ENCODE measurements at places on chromosomes 3 and 15. TPM values are rescaled to one million over a fixed set of nuclear protein-coding genes. Genes with fewer than 3 reads are reported as not detected.

SEMA3F gene
- total RNA-seq: not detected

MINAR1 gene
- total RNA-seq: 0.71 TPM

- no peaks in the 10 kb centered on the region for H3K4me1 ChIP-seq
- no peak overlapping the region for H3K27ac ChIP-seq
- no peak overlapping the region for H3K4me3 ChIP-seq
- no peaks in the 10 kb centered on the region for H3K27me3 ChIP-seq
Measured at GRCh38 chr3:22297436-22297835, 546.4 kb upstream of the ZNF385D start.

GRCh38 chr3:25907081-25907480, 117.2 kb downstream of the OXSM start:
- no peaks in the 10 kb centered on the region for H3K36me3 ChIP-seq
- H3K4me1 ChIP-seq: peaks cover 12% of the 10 kb centered on the region
- no peak overlapping the region for H3K4me3 ChIP-seq
- peaks cover 16% of the 10 kb centered on the region for H3K27me3 ChIP-seq

CPN2 gene
- not detected for total RNA-seq

DNA sequence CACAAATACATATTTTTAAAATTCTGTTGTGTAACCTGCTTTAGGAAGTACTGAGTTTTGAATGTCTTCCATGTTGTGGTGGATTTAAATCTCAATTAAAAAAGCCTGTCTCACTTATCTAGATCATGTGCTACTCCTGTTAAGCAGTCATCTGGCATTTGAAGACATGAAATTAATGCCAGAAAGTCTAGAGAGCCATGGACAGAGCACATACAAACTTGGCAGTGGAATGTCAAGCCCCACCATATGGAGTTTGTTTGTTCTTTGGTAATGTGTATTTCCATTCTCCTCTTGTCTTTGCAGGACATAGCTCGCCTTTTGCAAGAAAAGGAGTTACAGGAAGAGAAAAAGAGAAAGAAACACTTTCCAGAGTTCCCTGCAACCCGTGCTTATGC, 39.3 kb upstream of the UTS2B start:
- H3K27me3 ChIP-seq: no peaks in the 10 kb centered on the region
- no peak for DNase-seq
- H3K4me3 ChIP-seq: no peak overlapping the region
- H3K4me1 ChIP-seq: peaks cover 2% of the 10 kb centered on the region
- no peak overlapping the region for H3K27ac ChIP-seq

GRCh38 chr3:66497288-66497984, 3.4 kb downstream of the LRIG1 start:
- peaks cover 13% of the 10 kb centered on the region for H3K27me3 ChIP-seq
- H3K27ac ChIP-seq: peak overlapping the region; percentile 5
- no peak for DNase-seq
- H3K4me1 ChIP-seq: peaks cover 79% of the 10 kb centered on the region

GP5 gene
- 1.3 TPM for total RNA-seq

DNA sequence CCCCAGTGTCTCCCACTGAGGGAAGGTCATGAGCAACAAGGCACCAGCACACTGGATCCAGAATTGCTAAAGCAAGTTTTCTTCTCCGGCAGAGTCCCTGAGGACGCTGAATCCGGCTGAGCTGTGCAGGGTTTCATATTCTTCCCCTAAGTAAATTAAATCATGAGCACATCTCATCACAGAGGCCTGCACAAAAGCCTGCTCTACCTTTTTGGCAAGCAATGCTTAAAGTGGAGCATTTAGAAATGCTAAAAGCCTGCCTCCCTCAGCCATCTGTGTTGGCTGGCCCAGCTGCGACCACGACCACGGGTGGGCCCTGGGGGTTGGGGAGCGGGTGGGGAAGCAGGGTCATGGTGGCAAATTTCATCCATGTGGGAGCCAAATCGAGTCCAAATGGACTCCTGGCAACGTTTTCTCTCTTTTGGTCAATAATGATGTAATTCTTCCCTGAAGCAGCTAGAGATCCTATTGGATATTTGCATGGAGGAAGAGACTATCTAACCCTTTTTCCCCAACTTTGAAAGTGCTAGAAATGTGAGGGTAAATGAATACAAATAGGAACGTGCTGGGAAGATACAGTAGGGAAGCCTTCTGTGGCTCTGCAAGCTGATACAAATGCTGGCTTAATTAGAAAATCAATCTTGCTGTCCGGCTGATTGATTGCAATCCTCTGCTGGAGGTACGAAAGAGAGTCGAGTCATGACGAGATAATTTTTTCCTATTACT, 532.8 kb upstream of the TBL1XR1 start:
- DNase-seq: no peak
- H3K4me1 ChIP-seq: peaks cover 2% of the 10 kb centered on the region
- H3K27me3 ChIP-seq: no peaks in the 10 kb centered on the region
- no peak overlapping the region for H3K27ac ChIP-seq
- H3K4me3 ChIP-seq: no peak overlapping the region

DNA sequence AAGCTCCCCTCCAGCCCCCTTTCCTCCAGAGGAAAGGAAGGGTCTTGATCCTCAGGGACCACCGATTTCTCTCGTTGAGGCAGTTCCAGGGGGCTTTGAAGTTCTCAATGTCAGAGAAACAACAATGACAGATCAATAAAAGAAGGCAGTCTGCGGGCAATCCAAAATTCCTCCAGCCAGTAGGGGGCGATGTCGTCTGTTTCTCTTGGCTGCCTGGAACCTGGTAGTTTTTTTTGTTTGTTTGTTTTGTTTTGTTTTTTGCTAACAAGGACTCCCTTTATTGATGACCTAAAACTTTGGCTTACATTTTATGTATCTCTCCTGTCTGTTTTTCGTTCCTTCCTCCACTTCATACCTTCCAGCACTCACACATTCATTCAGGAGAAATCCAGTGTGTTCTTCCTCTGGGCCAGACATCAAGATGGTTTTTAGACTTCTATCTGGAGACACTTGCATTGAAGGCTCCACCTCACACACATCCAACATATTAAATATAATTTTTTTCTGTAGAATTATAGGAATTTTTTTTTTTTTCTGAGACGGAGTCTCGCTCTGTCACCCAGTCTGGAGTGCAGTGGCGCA, 276.6 kb downstream of the RPLP1 start:
- H3K4me3 ChIP-seq: no peak overlapping the region
- H3K27ac ChIP-seq: no peak overlapping the region
- peak; percentile 81 for DNase-seq
- H3K27me3 ChIP-seq: peaks cover 9% of the 10 kb centered on the region
- peaks cover 79% of the 10 kb centered on the region for H3K4me1 ChIP-seq

GRCh38 chr3:27960133-27960532, 238.0 kb upstream of the EOMES start:
- no peak overlapping the region for H3K27ac ChIP-seq
- H3K27me3 ChIP-seq: no peaks in the 10 kb centered on the region
- H3K36me3 ChIP-seq: no peaks in the 10 kb centered on the region
- no peak overlapping the region for H3K4me3 ChIP-seq

DNA sequence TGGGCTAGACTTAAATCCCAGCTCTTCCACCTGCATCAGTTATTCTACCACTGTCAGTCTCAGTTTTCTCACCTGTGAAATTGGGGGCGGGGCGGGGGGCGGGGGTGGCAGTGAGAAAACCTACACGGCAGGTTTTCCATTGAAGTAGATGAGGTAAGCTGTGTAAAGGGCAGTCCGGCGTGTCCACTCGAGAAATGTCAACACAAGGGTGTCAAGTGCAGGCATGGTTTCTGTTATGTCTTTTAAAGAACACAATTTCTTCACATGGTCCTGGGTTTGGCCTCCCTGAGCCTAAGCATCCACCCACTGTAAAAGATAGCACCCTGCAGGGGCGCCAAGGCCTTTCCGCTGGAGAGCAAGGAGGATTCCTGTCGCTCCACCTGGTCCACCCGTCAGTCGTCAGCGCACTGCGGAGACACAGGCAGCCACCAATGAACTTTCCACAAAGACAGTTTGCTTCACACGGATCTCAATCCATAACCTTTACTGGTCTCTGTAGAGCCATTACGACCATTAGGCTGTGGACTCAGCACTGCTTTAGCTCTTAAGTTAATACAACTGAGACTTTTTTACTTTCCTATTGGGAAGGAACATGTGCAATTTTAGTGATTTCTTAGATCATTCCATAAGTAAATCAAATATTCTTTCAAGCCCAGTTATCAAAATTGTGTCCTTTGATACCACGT, 99.5 kb upstream of the FOXB1 start:
- H3K27me3 ChIP-seq: peaks cover 20% of the 10 kb centered on the region
- no peaks in the 10 kb centered on the region for H3K36me3 ChIP-seq
- no peak overlapping the region for H3K27ac ChIP-seq
- DNase-seq: no peak
- peaks cover 9% of the 10 kb centered on the region for H3K4me1 ChIP-seq

OIP5 gene
- total RNA-seq: 23.8 TPM

GRCh38 chr3:67614195-67614594, 40.2 kb downstream of the SUCLG2 start:
- H3K27me3 ChIP-seq: no peaks in the 10 kb centered on the region
- peaks cover 79% of the 10 kb centered on the region for H3K36me3 ChIP-seq
- no peak overlapping the region for H3K27ac ChIP-seq
- no peak overlapping the region for H3K4me3 ChIP-seq

DNA sequence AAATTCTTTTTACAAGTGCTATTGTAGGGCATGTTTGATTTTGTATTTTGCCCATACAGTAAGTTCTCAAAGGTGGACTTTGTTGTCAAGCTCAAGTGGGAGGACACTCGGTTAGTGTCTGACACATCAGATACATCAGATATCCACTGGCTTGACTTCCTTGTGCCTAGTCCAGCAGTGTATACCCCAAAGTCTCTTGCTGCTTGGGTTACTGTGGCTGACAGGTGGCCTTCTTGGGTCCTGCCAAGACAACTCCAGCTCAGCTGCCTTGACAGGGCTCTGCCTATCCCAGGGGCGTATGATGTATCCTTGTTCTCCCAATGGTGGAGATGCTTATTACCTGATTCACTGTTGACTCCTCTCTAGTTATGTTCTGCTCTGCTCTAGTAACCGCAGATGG, 214.9 kb downstream of the CBLB start:
- peaks cover 6% of the 10 kb centered on the region for H3K27me3 ChIP-seq
- no peak for DNase-seq
- H3K4me3 ChIP-seq: no peak overlapping the region
- H3K36me3 ChIP-seq: peaks cover 29% of the 10 kb centered on the region
- H3K27ac ChIP-seq: no peak overlapping the region

SKIL gene
- total RNA-seq: 6.7 TPM

ZNF860 gene
- total RNA-seq: not detected

DNA sequence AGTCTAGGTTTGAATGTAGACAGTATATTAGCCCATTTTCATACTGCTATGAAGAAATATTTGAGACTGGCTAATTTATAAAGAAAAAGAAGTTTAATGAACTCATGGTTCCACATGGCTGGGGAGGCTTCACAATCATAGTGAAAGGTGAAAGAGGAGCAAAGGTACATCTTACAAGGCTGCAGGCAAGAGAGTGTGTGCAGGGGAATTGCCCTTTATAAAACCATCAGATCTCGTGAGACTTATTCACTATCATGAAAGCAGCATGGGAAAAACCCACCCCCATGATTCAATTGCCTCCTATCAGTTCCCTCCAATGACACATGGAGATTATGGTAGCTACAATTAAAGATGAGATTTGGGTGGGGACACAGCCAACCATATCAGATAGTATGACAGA, 440.1 kb upstream of the ARHGEF26 start:
- no peaks in the 10 kb centered on the region for H3K27me3 ChIP-seq
- no peak for DNase-seq
- H3K4me1 ChIP-seq: peaks cover 11% of the 10 kb centered on the region
- H3K4me3 ChIP-seq: no peak overlapping the region
- no peaks in the 10 kb centered on the region for H3K36me3 ChIP-seq

DNA sequence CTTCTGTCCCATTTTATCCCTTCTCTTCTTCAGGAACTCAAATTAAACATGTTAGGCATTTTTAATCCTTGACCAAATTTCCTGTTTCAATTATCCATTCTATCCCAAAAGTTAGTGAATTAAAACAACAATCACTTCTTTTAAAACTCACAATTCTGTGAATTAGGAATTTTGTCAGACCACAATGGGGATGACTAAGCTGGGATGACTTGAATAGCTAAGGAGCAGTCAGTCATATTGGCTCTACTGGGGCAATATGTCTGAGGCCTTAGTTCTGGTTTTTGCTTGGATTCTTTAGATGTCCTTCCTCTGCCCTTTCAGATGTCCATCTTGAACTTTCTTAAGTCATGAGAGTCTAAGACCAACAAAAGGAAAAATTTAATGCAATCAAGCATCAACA, 178.2 kb upstream of the TGFBR2 start:
- no peak for DNase-seq
- H3K4me1 ChIP-seq: no peaks in the 10 kb centered on the region
- H3K4me3 ChIP-seq: no peak overlapping the region
- H3K36me3 ChIP-seq: no peaks in the 10 kb centered on the region
- H3K27me3 ChIP-seq: no peaks in the 10 kb centered on the region

DNA sequence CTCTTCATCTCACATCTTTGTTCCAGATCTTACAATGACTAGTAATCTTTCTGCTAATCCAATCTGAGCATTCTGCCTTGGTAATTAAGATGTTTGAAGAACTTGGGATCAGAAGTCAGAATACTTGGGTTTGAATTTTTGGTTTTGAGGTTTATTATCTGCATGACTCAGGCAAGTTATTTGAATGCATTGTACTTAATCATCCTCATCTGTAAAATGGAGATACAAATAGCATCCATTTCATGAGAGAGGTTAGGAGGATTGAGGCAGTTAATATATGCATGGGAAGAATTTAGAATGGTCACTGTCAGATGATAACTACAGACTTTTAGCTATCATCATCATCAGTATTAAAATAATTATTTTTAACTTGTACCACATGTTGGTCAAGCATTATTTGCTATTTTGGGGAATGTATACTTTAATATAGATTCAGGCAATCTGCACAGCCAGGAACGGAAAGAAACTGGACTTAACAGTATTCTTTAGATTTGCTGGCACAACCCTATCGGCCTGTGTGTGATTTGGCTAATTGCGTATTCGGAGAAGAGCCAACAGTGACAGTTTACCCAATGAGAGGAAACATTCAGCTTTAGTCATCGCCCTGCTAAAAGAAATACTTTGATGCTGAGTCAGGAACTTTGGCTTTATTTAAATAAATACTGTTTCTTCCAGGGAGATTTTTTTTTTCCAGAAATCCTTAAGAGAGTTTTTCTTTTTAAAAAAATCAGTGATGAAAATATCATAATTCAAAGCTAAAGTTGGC, 600.0 kb downstream of the ROBO1 start:
- no peaks in the 10 kb centered on the region for H3K4me1 ChIP-seq
- no peaks in the 10 kb centered on the region for H3K36me3 ChIP-seq
- H3K27ac ChIP-seq: no peak overlapping the region
- DNase-seq: no peak

DNA sequence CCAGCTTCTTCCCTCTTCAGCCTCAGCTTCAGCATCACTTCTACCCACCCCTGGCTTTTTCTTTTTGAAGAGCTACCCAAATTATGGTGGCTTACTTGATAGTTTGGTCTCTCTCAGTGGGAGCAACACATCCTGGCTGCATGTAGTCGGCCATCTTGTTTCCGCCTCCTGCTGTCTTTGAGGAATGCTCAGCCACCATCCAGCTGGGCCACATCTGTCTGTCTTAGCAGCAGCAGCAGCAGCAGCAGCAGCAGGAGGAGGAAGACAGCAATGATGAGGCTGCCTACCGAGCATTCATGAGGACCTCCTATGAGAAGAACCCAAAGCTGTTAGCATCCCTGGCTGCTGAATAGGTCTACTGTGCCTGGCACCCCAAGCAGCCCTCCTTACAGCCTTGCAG, 19.7 kb downstream of the IL16 start:
- H3K27me3 ChIP-seq: peaks cover 4% of the 10 kb centered on the region
- H3K27ac ChIP-seq: no peak overlapping the region
- no peak for DNase-seq
- H3K4me1 ChIP-seq: no peaks in the 10 kb centered on the region
- H3K36me3 ChIP-seq: no peaks in the 10 kb centered on the region

All from activated CD8-positive, alpha-beta T cell treated with anti-CD3 and anti-CD28 coated beads, Interleukin-2, amount 10 ng/mL, durations not matched to agents 7 days and 5 days (primary cell).